ENCODE measurements at places on chromosomes 6 and 20.

GRCh38 chr6:36370638-36371037, 16.8 kb downstream of the ETV7 start:
- DNase-seq, result no peak

GRCh38 chr6:150835620-150836019, 29.9 kb upstream of the MTHFD1L start:
- DNase-seq, result no peak

DNA sequence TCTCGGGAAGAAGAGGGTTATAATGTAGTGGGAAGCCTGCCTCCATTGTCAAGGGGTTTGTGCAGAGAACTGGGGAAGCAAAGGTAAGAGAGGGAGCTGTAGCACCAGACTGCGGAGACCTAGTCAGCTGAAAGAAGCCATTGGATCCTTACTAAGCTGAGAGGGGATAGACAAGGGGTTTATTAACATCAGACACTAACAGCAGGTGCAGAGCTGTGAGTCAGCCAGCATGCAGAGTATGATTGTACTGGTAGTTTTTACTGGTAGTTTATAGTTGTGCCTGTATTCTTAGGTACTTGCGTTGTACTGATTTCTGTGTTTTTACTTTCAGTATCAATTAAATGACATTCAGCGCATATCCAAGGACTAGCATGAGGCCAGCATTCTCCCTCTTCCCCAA, 17.8 kb upstream of the COL19A1 start:
- DNase-seq, result no peak

GRCh38 chr6:50270415-50270814, 220.7 kb upstream of the DEFB112 start:
- DNase-seq, result no peak

GRCh38 chr6:35731414-35731735, 5.5 kb upstream of the ARMC12 start:
- peak; percentile 91 for DNase-seq

GRCh38 chr6:15907914-15908518, 220.9 kb upstream of the MYLIP start:
- DNase-seq, result no peak

GRCh38 chr6:159107451-159108260, 61.5 kb upstream of the FNDC1 start:
- DNase-seq, result peak; percentile 53

DNA sequence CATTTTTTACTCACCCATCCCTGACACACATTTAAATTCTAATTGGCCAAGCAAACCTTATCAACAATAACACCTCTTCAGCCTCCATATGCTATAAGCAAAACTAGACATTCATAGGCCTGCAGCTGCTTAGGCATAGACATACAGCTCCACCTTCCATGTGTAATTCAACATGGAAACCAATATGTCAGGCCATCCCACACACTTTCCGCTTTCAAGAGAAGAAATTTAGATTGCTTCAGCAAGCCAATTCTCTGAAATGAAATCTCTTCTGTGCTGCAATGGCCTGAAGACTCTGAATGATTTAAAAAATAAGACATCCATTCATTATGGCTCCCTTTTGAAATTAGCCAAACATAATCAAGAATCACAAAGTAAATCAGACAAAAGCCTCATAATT, 4.5 kb upstream of the RAB22A start:
- no peak for DNase-seq

- no peak for DNase-seq
These were observed 65.5 kb upstream of the F13A1 start for GRCh38 chr6:6386010-6386409.

- DNase-seq, result no peak
These were observed 88.9 kb downstream of the FRK start for GRCh38 chr6:115971785-115972184.

DNA sequence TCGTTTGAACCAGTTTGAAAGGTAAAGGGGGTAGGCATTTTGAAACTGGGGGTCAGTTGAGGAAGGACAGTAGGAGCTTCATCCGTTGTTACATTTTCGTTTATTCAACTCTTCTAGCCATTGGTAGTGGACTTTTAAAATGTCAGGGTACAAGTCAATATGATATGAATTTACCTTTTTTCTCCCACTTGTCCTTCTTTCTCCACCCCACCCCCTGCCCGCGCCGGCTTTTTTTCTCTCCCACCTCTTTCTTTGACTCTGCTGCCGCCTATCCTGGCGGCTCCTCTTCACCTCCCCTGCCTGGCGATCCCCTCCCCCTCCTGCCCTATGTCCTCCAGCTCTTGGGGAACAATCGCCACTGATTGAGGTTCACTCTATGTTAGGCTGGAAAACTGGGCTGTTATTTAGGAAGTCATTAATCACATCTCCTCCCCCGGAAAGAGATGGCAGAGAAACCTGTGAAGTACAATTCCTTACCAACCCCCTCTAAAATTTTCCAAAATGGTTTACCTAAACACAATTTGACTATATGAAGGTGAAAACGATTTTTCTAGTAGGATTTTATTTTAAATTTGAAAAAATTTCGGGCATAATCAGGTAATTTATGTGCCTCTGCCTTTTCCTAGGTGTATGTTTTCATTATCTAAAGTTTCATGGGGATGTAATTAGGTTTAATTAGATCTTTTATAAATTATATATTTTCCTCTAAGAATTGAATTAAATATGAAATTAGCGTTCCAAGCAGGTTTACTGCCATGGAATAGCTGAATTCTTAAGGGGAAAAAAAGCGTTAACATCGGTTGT, 778 bp upstream of the LIN28B start:
- DNase-seq, result no peak

DNA sequence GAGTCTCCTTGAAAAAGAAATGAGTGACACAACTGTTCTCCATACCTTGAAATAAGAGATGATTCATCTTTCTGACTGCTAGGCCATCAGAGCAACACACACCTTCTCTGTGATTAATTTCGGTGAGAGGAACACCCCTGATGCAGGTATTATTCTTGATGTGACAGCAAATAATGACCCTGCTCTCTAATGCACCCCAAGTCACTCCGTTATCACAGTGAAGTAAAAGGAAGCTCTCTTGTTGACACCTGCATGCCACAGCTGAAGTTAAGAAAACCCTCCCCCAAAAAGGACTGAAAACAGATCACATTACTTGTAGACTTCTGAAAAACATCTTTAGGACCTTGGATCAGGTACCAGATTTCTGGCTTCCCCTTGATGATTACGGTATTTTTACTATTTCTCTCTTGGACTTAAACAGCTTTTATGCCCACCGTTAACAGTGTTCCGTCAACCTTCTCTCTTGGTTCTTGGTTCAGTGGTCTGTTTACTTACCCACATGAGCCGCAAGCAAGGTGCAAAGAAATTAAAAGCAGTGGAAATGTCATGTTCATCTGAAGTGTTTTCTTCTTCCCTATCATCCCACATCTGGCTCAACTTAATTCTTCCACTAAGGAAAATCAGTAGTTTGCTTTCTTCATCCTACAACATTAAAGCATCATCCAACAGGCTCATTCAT, 249.7 kb downstream of the GMPR start:
- no peak for DNase-seq

DNA sequence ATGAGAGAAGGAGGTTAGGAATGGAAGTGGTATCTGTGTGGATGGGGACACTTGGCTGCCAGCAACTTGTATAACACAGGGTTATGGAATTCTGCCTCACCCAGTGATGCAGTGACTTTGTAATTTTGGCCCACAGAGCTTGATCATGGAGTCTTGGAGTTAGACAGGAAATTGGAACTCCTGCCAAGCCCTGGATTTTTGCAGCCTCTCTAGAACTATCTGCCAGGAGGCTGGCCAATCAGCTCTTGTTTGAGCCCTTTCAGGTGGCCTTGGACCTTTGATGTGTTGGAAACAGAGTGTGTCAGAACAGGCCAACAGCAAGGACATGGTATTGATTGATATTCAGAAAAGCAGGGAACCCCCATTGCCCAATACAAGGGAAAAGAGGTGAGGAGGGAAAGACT, 157.7 kb upstream of the GGTLC1 start:
- no peak for DNase-seq

DNA sequence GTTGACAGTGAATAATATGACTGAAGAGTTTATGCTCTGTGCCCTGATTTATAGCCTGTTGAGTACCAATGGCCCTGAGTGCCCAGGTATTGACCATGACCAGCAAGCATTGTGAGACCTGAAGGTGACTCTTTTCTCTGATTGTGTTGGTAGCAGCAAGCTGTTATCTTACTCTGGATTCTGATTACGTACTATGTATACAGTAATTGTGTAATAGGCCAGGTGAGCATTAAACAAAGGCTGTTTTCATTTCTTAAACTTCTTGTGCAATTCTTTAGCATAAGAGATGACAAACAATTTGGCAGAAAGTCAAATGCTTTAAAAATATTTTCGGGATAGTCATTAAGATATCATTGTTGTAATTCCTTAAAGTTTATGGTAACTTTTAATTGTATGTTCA, 111.7 kb upstream of the PTPRK start:
- DNase-seq, result no peak

DNA sequence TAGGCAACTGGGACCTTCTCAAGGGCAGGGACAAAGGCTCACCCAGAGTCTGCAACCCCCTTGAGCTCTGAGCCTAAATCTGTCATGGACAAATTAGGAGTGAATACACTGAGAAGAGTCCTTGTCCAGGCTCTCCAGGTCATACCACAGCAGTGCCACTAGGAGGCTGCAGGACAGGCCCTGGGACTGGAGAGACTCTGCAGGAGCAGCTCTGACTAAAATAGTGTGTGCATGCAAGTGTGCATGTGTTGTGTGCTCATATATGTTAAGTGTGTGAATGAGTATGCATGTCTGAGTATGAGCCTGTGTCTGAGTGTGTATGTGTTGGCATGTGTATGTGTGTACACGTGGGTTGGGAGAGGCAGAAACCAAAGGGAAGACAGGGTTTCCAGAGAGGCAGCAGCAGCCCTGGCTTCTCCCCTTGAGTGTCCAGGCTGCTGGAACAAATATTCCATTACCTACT, 27.1 kb downstream of the MRPL14 start:
- DNase-seq, result no peak

DNA sequence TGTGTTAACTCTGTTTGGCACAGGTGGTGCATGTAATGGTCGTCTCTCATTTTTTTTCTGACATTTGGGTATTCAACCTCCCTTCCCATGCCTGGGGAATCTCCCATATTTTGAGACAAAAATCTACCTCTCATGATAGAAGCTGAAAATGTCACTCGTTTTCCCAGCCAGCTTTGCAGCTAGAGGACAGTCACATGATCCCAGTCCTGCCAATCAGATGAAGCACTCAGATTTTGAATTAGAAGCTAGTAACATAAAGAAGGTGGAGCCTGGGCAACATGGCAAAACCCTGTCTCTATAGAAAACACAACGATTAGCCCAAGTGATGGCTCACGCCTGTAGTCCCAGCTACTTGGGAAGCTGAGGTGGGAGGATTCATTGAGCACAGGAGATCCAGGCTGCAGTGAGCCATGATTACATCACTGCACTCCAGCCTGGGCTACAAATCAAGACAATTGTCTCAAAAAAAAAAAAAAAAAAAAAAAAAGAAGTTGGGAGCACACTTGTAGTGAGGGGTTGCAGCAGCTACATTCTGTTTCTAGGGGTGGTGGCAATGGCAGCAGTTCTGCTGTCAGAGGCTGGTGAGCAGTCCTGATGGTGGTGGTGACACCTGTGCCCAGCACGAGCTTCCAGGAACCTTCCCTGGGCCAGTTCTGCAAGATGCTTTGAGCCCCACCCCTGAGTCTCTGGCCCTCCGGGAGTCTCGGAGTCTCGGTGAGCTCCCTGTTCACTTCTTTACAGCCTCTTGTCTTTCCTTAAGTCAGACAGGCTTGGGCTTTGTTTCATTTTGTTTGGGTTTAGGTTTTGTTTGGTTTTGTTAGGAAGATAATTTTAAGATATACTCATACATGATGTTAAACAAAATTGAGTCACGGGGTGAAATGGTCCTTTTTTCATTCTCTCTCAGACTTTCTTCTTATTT, 94.1 kb upstream of the KCNG1 start:
- DNase-seq, result no peak

- DNase-seq, result no peak
These were observed 102.3 kb downstream of the IRF4 start for GRCh38 chr6:493840-494239.

- DNase-seq, result no peak
These were observed 107.0 kb downstream of the ERMARD start for GRCh38 chr6:169858293-169858934.

GRCh38 chr20:32775336-32775991, 13.3 kb downstream of the DNMT3B start:
- DNase-seq, result no peak

DNA sequence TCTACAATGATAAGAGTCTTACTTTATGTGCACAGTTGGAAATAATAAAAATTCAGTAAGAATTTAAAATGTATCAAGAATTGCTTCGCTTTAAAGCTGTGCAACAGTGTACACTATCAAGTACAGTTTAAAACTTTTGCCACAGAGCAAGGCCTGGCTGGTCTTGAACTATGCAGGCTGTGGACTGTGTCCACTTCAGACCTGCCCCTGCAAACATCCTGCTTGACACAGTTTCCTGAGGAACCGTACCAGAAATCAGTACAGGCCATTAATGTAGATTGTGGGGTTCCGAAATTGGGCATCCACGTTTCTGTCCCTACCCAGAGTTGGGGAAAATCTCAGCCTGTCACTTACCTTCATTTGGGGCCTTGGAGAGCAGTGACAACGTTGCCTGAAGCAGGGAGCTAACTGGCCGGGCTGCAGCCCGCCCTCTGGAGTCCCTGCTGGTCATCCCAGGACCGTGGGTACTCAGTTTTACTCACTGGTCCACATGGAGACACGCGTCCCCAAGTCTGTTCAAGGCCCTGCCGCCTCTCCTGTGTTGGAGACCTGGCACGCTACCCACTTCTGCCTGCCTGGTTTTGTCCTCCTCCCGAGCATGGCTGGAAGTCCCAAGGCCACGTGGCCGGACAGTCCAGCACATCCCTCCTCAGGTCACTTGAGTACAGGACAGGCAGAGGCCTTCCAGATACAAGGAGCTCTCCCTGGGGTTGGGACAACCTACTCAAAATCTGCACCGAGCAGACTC, 8.4 kb downstream of the NINL start:
- DNase-seq, result no peak

DNA sequence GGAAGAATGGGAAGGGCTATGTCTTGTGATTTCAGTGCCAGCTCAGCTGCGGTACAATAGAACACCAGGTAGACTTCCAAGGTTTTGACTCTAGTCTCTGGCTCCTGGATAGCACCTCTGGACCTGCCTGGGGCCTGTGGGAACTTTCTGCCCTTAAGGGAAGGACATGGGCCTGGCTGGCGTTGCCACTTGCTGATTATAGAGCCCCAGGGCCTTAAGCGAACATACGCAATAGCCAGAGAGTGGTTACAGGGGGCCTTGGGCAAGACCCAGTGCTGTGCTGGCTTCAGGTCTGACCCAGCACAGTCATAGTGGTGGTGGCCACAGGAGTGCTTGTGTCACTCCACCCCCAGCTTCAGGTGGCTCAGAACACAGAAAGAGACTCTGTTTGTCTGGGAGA, 131.1 kb upstream of the COL21A1 start:
- no peak for DNase-seq

Measured in activated CD8-positive, alpha-beta memory T cell treated with anti-CD3 and anti-CD28 coated beads for 1 hour (primary cell).